ENCODE measurements at places on chromosomes 3 and 15.

DNA sequence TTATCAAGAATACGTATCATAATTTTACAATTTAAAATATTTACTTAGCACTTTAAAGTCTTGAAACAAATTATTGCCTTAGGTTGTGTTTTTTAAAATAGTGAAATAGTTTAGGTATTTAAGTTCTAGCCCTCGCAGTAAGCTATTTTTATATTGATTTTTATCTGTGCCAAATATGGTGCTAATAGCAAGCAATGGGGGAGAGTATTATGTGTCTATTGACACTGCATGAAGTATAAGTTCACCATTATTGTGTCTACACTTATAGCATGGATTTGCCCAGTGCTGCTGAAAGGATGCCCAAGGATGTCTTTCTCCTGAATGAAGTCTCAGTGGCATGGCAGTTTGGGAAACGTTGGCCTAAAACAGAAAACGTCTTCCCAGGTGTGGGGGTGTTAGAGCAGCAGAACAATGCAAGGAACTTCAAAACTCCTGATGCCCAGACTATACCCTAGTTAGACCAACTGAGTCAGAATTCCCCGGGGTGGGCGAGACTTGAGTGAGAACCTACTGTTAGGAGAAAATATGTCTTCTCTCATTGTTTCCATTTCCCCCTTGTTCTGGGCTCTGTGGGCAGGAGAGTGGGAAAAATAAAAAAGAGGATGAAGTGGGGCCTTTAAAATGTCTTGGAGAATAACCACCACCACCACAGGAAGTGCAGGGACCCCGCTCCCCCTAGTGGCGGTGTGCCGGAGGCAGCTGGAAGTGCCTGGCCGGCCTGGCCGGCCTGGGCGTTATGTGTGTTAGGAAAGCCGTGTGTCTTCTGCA, 104.2 kb upstream of the SLC7A14 start:
- peak; percentile 65 for DNase-seq

GRCh38 chr3:78791753-78792152, 976.0 kb downstream of the ROBO1 start:
- DNase-seq = no peak

GRCh38 chr15:48774484-48774883, 36.4 kb downstream of the CEP152 start:
- no peak for DNase-seq

DNA sequence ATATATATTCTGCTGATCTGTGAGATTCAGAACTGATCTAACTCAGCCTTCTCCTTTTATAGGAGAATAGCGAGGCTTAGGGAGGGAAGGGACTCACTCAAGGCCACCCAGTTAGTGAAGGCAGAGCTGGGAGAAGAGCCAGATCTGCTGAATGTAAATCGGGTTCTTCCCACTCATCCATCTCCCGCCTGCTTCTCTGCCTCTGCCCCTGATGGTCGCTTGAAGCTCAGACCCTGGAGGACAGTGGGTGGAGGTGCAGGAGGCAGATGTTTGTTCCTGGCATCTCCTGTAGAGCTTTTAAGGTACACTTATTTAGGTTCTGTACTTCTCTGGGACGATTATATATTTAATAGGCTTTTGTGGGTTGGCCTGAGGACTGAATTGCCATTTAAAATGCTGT, 4.3 kb downstream of the PDIA5 start:
- DNase-seq = no peak

GRCh38 chr3:6250167-6250566, 610.7 kb upstream of the GRM7 start:
- DNase-seq = no peak

DNA sequence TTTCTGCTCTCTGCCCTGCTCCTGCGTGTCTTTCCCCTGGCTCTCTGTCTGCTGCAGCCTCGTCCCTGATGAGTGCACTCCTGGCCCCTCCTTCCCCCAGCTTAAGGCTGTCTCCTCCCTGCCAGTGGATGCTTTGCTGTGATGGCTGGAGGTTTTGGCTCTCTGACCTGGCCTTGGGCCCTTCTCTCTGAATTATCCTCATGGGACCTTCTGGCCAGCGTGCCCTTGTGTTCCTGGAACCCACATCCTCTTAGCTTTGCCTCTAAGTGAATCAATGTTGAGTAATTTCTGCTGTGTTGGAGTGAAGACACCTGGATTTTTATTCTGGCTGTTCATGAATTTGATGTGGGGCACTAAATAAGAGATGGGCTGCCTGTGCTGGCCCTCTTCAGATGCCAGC, 9.8 kb upstream of the TNFAIP8L3 start:
- peak; percentile 41 for DNase-seq
